ENCODE measurements at places on chromosomes 7 and 10.

GRCh38 chr10:94607111-94607510 is 61.5 kb downstream of the HELLS start:
- DNase-seq, result no peak

GRCh38 chr7:91811236-91811635 is 69.3 kb downstream of the MTERF1 start:
- DNase-seq, result no peak

DNA sequence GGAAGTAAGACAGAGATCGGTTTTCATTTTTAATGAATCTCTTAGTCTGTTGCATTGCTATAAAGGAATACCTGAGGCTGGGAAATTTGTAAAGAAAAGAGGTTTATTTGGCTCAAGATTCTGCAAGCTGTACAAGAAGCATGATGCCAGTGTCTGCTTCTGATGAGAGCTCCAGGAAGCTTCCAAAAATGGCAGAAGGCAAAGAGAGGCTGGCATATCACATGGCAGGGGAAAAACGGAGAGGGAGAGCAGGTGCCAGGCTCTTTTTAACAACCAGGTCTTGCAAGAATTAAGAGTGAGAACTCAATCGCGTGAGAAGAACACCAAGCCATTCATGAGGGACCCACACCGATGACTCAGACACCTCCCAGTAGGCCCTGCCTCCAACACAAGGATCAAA is 125.0 kb upstream of the THSD7A start:
- DNase-seq, result no peak

GRCh38 chr10:127690176-127690835 is 46.7 kb upstream of the FOXI2 start:
- no peak for DNase-seq

- no peak for DNase-seq
Observed at GRCh38 chr7:96679886-96680285, 29.8 kb downstream of the SEM1 start.

- DNase-seq, result no peak
Observed at GRCh38 chr10:11866199-11866925, 43.2 kb downstream of the PROSER2 start.

DNA sequence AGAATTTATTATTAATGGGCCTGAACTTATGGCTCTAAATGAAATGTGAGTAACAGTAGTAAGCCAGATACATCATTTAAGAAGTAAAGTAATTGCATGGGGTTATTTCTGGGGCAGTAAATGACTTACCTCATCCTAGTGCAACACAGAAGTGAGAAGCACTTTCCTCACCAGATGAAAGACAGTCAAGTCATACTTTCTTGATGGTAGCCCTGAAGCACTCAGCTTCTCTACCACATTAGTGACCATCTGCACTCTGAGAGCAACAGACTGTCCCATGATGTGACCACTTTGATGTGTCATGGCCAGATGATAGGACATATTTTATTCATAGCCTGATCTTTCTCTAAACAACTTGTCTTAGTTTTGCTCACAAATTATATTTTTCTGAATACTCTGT is 369.5 kb upstream of the PHF14 start:
- DNase-seq, result no peak

DNA sequence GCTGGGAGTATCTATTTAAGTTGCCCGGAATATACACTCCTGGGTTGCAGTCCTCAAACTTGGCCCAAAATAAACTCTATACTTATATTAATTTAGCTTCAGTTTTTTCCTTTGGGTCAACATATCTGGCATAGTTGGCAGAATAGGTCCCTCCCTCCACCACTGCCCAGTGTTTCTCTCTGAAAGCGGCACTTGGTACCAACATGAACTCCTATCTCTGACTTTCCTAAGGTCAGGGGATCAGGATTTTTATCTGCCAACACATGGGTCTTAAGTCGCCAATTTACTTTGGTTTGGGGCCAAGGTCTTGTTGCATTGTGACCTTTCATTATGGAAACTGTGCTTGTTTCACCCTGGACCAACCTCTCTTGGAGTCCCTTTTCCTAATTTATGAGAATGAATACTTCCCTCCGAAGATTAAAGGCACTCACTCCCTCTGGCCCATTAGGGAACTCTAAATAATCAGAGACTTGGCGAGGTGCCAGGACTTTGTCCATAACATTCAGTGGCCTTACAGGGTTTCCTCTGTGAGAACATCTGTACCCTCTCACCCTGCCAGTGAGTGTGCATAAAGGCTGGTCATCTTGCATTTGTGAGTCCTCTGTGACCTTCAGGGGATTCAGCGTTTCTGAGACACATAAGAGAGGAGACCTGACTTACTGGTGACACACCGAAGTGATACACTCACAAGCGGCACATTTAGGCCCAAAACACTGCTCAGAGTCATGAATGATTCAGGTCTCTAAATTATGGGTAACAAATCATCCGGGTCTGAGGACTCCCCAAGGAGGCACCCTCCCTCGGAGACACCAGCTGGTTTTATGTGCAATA is 19.7 kb upstream of the FKBP9 start:
- no peak for DNase-seq

- DNase-seq, result no peak
Observed at GRCh38 chr7:119344466-119344865, 928.5 kb upstream of the KCND2 start.

GRCh38 chr10:119270762-119271366 is 63.5 kb downstream of the GRK5 start:
- peak; percentile 39 for DNase-seq

DNA sequence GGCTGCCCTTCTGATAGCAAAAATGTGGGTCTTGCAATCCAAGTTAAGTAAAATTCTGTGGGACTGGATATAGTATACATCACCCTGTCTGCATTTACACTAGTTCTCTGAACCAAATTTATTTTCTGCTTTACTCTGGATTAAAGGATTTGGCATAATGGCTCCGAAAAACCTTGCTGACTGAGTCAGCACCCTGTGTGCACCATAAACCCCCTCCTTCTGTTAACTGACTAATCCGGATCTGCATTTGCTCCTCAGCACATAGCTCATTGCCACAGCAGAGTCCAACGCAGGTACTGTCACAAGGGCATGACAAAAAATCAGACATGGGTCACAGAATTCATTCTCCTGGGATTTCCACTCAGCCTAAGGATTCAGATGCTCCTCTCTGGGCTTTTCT is 1.3 kb downstream of the OR2A5 start:
- DNase-seq, result no peak

DNA sequence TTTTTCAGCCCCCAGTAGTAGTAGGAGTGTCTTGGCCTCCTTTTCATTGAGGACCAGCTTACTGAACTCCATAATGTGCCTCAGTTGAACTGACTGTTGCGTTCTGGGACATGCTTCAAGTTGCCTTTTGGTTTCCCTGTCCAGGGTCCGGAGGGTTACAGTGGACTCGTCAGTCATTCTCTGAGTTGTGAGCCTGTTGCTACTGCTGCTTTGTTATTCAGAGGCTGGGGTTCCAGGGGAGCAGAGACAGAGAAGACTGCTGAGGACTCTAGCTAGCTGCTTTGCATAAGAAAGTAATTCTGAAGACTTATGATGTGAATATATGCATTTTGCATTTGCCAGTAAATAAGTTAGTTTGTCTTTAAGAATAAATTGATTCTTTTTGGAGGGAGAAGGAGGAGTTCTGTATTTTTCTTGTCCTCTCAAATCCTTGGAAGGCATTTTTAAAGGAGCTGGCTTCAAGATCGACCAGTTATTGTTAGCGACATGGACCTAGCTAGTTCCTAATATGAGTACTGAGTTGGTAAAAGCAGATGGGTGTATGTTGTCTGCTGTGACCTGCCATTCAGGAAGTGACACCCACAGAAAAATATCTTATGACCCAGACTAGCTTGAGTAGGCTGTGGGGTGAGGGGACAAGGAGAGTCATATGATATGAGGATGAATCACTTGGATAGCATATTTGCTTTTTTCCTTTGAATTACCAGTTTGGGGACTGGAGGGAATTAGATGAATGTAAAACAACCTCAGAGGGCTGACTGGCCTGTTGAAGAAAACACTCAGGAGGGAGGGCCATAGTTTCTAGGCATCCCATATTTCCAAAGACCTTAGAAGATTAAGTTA is 8.3 kb downstream of the PI4K2A start:
- DNase-seq, result peak; percentile 94

DNA sequence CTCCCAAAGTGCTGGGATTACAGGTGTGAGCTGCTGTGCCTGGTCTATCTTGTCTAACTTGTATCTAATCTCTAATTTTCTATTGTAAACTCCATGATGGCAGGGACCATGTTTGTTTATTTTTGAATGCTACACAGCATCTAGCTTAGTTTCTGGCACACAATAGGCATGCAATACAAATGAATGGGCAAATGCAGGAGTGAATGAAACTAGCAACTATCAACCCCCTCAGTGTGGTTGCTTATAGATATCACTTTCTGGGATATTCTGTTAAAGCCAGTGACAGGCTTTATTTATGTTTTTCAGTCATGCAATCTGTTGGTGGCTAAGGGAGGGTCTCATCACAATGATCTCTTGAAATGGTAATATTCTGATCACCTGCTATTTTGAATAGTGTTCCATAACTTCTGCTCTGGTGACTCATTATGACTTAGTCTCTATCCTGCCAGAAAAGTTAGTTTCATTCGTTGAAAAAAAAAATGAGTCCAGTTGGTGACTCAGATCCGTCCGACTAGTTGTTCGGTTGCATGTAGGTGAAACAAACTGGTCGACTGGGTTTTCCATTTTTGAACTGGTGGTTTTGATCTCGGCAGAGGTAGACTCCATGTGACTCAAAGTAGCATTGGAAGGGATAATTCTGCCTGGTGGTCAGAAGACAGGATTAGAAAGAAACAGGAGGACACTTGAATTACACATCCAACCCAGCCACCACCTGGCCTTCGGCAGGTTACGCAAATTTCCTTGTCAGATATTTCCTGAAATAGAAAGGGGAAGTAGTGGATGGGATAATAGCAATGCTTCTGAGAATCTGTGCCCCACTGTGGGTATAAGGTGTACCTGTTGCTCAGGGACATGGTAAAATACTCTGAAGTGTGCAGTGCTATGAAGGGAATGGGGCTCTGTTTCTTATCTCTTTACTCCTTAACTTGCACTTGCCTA is 76.8 kb downstream of the GATA3 start:
- DNase-seq, result no peak

DNA sequence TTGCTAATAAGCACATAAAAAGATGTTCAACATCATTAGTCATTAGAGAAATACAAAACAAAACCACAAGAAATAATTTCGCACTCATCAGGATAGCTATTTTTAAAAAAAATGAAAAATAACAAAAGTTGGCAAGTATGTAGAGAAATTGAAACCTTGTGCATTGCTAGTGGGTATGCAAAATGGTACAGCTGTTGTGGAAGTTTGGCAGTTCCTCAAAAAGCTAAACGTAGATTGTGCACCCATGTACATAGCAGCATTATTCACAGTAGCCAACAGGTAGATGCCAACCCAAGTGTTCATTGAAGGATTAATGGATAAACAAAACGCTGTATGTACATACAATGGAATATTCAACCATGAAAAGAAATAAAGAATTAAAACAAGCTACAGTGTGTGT is 35.3 kb upstream of the STARD3NL start:
- no peak for DNase-seq

DNA sequence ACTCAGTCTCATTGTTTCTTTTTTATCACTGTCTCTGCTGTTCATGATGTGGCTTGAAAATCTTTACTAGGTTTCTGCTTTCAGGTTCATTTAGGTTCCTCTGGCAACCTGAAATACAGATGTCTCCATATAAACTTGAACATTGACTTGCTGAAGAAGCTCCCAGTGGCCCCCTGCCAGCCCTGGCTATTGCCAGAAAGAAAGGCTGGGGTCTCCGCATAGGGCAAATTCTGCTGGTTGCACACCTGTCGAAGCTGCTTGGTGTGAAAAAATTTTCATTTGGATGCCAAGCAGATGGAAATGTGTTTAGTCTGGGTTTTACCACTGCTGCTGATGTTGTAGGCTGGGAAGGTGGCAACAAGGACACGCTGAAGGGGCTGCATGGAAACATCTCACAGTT is 826.7 kb upstream of the GHITM start:
- DNase-seq, result no peak

GRCh38 chr10:121792198-121792597 is 135.6 kb downstream of the ATE1 start:
- peak; percentile 63 for DNase-seq

- no peak for DNase-seq
Observed at GRCh38 chr7:105047932-105048331, 33.9 kb downstream of the KMT2E start.

DNA sequence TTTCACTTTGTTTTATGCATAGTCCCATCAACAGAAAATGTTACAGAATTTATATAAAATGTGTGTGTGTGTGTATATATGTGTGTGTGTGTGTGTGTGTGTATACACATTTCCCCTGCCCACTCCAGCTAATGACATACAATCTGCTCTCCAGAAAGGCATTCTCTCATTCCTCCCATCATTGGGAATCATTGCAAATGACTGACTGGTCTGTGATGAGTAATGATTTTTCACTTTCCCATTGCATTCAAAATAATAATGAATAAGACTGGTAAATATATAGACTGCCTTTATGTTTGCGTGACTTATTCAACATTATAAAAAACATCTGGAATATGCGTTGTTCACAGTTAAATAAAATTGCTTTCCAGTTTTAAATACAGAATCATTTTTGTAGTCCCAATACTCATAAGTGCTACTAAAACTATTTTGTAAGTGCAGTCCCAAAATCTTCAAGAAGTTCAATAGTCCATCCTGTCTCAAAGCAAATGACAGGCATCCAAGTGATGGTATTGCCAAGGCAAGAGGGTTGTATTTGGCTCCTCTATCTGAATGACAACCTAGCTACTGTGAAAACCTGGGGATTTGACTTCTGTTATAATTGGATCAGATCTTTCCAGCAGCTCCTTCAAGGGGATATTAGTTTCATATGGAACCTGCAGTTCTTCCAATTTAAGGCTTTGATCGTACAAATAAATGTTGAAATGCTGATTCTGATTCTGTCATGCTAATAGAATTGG is 150.9 kb downstream of the POLR1F start:
- DNase-seq, result peak; percentile 40

GRCh38 chr10:42776681-42777080 is 5.9 kb upstream of the BMS1 start:
- DNase-seq, result no peak

GRCh38 chr10:67788028-67788886 is 49.7 kb downstream of the DNAJC12 start:
- peak; percentile 16 for DNase-seq

GRCh38 chr10:15035385-15036301 is 8.1 kb upstream of the OLAH start:
- DNase-seq, result peak; percentile 98

DNA sequence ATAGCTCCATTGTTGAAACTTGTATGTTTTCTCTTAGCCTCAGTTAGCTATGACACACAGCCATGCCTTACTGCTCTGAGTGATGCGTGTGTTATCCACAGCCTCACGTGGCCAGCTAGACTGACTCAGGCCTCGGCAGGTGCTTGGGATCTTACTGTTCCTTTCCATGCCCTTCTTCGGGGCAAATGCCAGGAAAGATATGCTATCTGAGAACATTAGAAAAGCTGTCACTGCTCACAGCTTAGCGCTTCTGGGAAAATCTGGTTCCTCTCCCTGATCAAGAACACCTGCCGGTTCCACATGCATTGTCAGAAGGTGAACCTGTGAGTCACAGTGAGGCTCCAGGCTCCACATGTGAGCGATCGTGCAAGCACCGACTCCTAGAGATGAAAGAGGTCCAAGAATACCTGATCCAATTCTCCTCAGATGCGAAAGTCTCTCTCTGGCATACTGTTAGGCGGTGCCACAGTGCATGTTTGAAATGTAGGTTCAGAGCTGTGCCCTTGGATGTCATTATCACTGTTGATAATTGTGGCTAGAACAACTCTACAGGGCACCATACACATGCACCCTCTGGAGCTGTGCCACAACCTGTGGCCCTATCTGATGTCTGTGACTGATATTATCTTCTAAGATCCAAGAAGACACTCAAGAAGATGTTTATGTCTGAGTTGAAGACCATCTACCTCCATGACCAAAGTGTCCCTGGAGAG is 247.8 kb upstream of the IGFBP3 start:
- no peak for DNase-seq
